NCI-H2081 treated with DMSO at 0.1 percent for 48 hours (cell line): ENCODE measurements at places on chromosomes 6 and 20.

GRCh38 chr6:7703148-7703680, 22.7 kb upstream of the BMP6 start:
- no peak for DNase-seq

- no peak for DNase-seq
These were observed 339.0 kb downstream of the SYNE1 start for GRCh38 chr6:152298055-152298647.

DNA sequence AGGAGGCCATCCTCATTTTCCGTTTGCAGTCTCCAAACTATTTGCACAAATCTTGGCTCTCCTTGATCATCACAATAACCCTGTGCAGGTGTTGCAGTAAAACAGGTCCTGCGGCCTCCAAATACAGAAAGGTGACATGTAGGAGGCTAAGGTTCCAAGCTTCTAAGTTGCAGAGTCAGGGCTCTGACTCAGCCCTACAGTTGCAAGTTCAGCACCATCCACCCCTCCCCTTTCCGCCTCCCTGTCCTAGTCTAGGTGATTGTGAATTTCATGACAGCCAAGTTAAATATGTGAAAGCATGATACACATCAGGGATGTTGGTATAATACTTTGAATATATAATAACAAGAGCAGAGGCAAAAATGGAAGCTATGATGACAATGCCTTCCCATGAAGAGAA, 317.3 kb upstream of the CDH4 start:
- DNase-seq = no peak

- no peak for DNase-seq
These were observed 82.3 kb upstream of the CLDN20 start for GRCh38 chr6:155181498-155181897.

GRCh38 chr20:13349235-13349604, 128.1 kb downstream of the ISM1 start:
- no peak for DNase-seq

DNA sequence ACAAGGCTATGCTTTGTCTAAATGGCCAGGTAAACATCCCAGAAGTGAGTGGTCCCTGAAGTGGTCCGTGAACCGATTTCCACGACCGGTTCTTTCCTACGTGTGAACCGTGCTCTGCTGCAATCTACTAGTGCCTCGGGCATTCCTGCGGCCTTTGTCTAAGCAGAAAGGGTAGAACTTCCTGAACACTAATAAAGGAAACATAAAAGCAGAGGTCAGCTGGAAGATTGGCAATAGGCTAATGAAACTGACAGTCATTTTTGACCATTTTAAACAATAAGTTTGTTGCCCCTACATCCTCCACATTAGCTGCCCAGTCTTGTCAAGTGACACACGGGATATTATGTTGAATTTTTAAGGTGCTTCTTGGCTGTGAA, 410.0 kb downstream of the PLCB1 start:
- no peak for DNase-seq

GRCh38 chr6:17475606-17476244, 82.3 kb downstream of the CAP2 start:
- no peak for DNase-seq

- no peak for DNase-seq
These were observed 172.9 kb upstream of the EXOC2 start for GRCh38 chr6:865846-866245.

- no peak for DNase-seq
These were observed 105.8 kb downstream of the CARMIL1 start for GRCh38 chr6:25384967-25385366.

- no peak for DNase-seq
These were observed 75.0 kb downstream of the MDGA1 start for GRCh38 chr6:37622646-37623071.

DNA sequence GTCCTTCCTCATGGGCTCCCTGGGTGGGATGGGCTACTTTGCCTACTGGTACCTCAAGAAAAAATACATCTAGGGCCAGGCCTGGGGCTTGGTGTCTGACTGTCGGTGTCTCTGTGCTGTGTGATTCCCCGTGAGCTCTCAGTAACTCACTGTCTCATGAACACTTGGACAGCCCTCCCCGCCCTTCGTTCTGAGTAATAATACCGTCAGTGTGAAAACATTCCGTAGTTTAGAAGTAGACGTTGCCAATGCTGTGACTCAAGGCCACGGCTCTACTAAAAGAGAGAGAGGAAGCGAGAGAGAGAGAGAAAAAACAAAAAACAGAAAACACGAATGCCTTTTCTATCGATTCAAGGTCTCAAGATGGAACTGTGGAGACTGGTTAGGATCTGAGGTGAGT, 31.8 kb downstream of the FITM2 start:
- no peak for DNase-seq

GRCh38 chr20:62907384-62908317, 18.7 kb downstream of the DIDO1 start:
- no peak for DNase-seq

DNA sequence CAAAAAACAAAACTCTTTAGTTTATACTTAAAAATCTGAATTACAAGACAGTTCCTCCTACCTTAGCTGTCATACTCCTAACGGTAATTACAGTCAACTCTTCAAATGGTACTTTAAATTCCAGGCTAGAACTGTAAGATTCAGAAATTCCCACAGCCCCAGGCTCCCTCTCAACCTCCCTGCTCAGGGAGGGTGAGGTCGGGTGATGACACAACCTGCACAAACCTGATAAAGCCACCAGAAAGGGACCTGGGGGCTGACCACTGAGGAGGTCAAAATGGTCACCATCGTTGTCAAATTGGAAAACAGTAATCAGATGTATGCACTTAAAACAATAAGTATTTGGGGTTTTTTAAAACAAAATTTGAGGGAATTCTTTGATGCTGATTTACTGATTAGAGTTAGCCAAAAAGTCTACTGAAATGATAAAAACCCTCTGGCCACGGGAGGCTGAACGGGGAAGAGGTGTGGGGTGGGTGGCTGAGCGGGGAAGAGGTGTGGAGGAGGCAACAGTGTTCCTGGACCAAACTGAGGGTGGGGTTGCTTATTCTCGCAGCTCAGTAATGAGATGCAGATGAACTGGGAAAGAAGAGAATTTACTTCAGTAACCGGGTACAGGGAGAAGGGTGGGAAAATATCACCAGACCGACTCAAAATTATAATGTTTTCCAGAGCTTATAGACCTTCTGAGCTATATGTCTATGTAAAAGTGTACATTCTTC, 52.4 kb downstream of the SLC22A1 start:
- DNase-seq = no peak

DNA sequence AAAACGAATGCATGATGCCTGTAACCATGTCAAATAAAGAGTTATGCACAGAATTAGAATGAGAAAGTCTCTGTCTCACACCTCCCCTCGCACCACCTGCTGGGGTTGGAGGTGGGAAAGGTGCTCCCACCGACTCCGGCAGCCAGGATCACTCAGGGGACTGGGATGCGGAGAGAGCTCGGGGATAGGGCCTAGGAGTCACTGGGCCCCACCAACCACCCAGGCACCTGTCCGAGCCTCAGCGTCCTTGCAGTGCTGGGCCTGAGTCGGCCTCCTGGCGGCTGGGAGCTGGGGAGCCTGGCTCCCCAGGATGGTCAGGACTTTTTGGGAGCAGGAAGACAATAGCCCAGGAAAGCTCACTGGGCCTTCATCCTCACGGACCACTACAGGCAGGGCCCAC, 22.4 kb upstream of the CHRNA4 start:
- no peak for DNase-seq

DNA sequence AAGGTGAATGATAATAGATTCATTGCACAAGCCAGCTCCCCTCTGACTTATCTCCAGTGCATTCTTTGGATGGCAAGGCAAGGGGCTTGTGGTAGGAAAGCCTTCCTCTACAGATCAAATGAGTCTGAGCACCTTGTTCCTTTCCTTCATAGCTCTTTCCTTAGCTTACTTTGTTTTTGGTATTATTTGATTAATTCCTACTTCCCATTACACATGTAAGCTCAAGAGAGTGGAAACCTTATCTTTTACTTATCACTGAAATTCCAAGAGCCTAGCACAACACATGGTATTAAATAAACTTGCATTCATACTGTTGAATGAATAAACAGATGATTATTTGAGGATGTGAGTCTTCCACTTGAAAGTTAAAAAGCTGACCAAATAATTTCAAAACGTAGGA, 41.7 kb downstream of the FRK start:
- no peak for DNase-seq

GRCh38 chr6:3460253-3460652, 3.4 kb upstream of the SLC22A23 start:
- no peak for DNase-seq

DNA sequence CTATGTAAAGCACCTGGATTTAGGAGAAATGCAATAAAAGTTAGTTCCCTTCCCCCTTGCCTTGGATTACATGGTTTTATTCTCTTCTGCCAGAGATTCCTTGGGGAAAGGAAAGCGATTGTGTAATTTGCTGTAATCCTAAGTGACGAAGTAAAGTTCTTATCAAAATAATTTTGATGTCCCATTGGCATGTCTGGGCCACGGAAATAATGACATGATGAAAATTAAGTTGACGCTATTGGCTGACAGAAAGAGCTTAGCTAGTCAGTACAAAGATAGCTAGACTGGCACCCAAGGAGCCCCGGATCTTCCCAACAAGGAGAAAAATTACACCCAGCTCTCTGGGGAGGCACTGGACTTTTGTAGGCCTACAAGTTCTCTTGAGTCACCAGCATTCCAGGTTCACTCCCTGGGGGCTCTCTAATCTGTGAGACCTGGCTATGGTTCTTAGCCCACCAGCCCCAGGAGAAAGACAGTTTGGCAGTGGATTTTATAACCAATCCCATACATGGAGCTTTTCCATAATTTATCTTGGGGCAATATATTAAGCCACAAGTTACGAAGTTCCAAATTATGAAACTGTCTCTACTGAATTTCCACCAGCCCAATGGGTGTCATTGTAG, 59.9 kb downstream of the FOXA2 start:
- no peak for DNase-seq

DNA sequence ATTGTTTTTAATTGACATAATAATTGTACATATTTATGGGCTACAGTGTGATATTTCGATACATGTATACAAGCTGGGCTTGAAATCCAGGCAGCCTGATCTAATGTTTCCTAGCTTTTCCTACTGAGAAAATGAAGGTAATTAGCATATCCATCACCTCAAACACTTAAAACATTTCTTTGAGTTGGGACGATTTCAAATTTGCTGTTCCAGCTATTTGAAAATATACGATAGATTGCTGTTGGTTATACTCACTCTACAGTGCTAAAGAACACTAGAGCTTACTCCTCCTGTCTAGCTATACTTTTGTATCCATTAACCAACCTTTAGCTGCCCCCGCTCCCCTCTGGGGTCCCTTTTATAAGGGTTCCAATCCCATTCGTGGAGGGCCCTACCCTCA, 4.7 kb downstream of the LHFPL5 start:
- DNase-seq = no peak

DNA sequence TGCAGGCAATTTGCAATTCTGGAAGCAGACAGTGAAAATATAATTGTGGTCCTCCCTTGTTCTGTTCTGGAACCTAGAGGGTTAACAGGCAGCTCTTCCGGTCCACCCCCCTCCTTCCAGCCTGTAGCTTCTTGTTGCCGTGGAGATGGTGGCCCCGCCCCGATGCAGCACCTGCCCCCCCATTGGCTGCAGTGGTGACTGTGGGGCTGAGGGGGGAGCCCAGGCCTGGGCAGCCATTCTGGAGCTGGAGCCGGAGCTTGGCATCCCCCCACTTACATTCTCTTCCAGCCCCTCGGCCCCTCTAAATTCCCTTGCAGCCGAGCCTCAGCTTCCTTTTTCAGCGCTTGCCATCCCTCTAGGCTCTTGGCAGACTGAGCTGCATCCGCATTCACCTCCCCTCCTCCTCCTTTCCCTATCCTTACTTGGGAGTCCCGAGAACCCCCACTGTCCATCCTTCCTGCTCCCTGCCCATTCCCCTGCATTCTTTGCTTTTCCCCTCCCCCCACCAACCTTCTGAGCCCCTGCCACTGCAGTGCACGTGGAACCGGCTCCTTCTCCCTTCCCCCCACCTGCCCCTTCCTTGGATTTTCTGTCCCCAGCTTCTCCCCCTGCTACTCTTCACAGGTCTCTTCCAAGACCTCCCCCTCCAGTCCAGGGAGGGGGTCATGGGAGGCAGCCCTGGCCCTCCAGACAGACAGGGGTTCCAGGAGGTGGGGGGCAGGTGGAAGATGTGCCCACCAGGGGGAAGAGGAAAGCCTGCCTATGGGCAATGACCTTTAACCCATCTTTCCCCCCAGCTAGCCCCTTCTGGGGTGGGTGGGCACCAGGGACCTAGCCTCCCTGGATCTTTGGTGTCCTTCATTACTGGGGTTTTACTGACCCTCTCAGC, 11.4 kb downstream of the SYNGAP1 start:
- DNase-seq = no peak

DNA sequence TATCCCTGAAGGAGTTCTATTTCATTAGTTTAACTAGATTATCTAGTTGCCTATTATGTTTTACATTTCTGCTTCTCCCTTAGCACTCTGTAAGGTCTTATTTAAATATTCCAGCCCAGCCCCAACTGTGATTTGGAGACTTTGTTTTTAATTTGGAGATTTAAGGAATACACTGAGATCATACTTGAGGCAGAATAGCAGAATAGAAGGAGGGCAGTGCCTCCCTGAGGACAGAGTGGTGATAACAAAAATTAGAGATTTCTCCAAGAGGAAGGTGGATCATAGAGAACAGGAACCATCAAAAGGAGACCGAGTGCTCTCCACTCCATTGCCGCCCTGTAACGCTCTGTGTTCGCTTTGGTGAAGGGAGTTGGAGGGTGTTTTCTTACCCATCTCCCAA, 14.8 kb upstream of the CD164 start:
- DNase-seq = no peak

- DNase-seq = no peak
These were observed 469 bp downstream of the TFAP2C start for GRCh38 chr20:56629464-56630085.

DNA sequence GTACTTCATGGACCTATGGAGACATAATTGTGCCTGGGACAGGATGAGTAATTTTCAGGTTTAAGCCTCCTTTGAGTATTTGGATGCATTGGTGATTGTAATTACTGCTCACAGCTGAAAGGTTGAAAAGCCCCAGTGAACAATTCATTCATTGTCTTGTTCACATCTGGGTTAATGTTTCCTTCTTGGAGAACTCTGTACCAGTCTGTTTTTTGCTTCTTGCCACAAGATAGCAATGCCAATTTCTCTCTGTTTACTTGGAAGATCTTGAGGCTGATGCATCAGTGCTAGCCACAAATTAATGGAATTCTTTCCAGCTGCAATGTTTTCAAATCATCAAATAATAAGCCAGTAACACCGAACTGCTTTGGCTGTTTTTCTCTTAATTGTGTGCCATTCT, 207.8 kb downstream of the BMP2 start:
- no peak for DNase-seq

DNA sequence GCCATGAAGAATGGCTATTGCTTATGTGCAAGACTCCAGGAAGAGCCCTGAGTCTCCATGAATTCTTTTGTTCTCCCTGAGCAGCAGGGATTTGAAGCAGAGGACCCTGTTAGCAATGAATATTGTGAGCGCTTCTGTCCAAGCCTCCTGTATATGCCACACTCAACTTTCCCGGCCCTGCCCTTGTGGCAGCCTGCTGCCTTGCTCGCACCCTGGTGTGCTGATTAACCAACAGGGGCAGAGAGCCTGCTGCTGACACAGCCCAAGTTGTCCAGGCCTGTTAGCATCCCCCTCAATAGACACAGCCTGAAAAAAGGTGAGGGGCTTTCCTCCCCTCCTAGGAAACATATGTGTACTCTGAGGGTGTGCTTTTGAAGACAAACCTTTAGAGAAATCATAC, 131.4 kb downstream of the BMP2 start:
- no peak for DNase-seq

- no peak for DNase-seq
These were observed 33.2 kb upstream of the KIF3B start for GRCh38 chr20:32244150-32244823.

- DNase-seq = no peak
These were observed 63.2 kb upstream of the BMP2 start for GRCh38 chr20:6704132-6704861.
